ENCODE measurements at places on chromosomes 1 and 21.

DNA sequence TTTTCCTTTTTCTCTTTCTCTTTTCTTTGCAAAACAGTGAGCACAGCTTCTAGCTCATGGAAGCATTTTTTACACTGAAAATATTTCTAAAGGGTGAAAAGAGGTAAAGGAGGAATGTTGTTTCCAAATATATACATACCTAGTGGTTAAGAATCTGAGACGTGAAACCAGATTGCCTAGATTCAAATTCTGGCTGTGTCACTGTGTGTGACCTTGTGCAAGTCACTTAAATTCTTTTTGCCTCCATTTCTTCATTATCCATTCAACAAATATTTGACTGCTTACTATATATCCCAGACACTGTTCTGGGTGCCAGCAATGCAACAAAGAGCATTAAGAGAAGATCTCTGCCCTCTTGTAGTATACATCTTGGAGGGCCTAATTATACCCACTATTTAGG lies 53.3 kb downstream of the ZFYVE9 start:
- DNase-seq, result no peak

GRCh38 chr1:2493218-2493617 lies 17.1 kb downstream of the PLCH2 start:
- no peak for DNase-seq

DNA sequence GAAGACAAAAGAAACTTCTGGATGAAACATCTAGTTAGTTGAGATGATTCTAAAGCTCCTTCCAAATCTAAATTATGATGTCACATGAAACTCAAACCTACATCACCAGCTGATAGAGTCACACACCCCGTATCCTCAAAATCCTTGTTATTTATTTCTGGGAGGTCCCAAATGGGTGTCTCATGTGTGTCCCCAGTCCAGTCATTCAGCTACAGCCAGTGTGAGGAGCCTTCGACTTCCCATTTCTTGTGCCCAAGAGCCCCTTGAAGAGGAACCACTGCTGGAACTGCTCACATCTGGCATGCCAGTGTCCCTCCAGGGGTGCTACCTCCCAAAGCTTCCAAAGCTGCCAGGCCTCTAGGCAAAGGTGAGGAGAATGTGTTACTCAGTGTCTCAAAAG lies 32.5 kb upstream of the KCNA3 start:
- no peak for DNase-seq

DNA sequence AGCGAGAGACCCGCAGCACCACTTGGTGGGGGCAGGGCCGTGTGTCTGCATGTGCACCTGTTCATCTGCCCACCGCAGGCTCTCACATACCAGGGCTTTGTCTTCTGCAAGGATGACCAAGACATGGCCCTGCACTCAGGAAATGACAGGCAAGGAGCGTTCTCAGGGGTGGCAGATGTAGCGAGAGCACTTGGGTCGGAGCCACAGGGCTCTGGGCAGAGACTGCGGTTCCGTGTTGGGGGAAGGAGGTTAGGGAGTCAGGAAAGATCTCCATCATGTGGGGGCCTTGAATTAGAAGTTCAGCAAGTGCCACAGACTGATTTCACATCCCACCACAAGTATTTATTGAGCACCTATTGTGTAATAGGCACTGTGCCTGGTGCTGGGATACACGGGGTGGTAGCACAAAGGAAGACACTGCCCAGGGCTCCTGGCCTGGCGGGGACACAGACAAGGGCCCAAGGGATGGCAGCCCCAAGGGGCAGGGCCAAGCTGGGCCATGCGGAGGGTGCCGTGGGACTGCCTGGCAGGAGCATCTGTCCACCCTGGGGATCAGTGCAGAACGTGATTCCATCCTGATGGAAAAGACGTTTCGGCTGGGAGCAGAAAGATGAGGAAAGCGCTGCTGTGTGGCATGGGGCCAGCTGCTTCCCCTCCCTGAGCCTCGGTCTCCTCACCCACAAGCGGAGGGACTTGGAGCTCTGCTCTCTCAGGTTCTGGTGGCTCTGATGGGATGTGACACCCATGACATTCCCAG lies 11.4 kb upstream of the SPSB1 start:
- DNase-seq, result no peak

DNA sequence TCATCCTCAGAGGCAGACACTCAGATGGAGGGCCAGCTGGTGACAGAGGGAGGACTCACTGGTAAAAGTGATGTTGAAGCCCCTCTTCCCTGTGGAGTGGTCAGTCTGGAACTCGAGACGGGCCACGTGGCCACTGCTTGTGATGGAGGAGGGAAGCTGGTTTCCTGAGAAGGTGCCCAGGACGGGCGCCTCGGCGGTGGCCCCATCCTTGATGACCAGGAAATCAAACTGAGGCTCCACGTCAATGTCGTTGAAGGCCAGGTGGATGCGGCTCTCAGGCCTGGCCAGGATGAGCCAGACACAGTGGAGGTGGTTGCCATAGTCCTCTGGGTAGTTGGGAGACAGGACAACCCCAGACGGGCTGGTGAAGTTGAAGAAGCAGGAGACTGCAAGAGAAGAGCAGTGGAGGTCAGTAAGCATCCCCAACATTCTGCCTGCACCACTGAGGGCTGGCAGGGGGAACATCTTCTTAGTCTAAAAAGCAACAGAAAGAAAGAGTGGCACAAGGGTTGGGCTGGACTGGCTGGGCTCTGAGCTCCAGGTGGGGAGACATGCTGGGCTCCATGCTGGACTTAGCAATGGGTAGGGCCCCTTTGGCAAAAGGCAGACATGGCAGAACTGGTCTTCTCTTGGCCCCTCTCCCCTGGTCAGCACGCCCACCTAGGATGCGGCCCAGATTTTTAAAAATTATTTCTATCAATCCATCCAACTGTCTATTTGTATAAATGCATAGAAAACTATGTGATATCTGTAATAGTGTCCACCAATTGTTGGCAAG lies 120.5 kb upstream of the HMGB4 start:
- DNase-seq, result no peak

DNA sequence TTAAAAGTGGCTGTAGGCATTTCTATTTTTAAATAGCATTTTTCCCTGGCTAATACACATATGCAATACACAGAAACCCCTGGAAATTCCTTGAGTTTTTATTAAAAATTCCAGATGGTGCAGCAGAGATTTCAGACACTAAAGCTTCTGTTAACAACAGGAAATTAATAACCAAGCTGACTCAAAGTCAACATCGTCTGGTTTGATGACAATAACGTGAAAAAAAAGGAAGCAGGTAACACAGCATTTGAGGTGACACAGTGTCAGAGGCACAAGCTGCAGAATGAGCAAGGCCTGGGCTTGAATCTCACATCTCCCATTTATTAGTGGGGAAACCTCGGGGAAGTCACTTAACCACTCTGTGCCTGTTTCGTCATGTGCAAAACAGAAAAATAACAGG lies 64.6 kb upstream of the GJB5 start:
- DNase-seq, result no peak

- no peak for DNase-seq
These were observed 7.5 kb downstream of the HTR1D start for GRCh38 chr1:23209770-23210169.

GRCh38 chr1:37425221-37425620 lies 49.2 kb upstream of the ZC3H12A start:
- no peak for DNase-seq

GRCh38 chr1:15400627-15401026 lies 9.1 kb upstream of the EFHD2 start:
- DNase-seq, result no peak

GRCh38 chr1:5507340-5507739 lies 484.9 kb downstream of the NPHP4 start:
- DNase-seq, result no peak

DNA sequence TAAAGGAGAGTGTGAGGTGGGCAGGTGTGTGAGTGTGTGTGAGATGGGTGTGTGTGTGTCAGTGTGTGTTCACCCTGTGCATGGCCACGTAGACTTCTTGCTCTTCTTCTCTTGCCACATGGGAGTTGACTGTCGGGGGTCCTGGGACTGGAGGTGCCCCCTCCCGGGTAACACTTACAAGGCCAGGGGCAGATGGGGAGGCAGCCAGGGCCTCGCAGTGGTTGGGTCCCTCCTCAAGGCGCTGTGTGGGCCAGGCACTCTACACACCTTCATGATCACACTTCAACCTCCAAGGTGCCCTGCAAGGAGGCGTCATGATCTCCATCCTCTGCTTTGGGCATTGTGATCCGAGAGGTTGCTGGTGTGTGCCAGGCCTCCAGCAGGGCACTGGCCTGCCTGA lies 2.3 kb downstream of the PLA2G2F start:
- no peak for DNase-seq

DNA sequence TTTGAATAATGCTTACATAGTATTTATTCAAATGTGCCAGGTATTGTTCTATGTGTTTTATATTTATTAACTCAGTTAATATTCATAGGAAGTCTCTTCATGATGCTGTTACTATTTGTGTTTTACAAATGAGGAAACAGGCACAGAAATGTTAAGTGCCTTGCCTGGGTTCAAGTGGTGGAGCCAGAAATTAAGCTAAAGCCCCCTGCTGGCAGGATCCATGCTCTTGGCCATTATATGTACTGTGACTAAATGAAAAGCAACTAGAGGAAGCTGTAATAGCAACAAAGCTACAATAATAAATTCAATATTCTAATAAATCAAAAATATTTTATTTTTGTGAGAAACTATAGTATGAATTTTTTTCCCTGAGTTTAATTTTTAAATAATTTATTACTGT lies 30.0 kb downstream of the IARS2 start:
- no peak for DNase-seq

GRCh38 chr1:233253231-233253831 lies 42.2 kb downstream of the PCNX2 start:
- DNase-seq, result no peak

GRCh38 chr1:23103001-23103889 lies 65.4 kb downstream of the LUZP1 start:
- no peak for DNase-seq

- DNase-seq, result no peak
These were observed 19.2 kb downstream of the PKP1 start for GRCh38 chr1:201302163-201303152.

Data from omental fat pad (tissue), 4 donors.